Esophagus squamous epithelium (tissue), 5 donors: ENCODE measurements at places on chromosomes 5 and 9.

GRCh38 chr5:82165740-82166530 is 112.2 kb downstream of the RPS23 start:
- DNase-seq, result peak; percentile 31

DNA sequence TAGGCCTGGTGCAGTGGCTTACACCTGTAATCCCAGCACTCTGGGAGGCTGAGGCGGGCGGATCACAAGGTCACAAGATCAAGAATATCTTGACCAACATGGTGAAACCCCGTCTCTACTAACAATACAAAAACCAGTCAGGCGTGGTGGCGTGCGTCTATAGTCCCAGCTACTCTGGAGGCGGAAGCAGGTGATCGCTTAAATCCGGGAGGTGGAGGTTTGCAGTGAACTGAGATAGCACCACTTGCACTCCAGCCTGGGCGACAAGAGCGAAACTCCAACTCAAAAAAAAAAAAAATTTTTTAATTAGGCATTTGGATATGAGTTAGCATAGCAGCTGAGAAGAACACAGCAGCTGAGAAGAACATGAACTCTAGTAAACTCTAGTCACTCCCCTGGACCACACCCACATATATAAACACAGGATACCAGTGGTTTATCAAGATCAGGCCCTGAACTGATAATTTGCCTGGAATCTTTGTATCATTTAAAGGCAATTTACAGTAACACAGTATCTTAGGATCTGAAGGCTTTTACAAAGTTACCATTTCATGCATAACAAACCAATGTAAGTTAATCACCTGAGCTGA is 4.6 kb upstream of the UGCG start:
- no peak for DNase-seq

- DNase-seq, result no peak
Observed at GRCh38 chr9:7965063-7965462, 165.5 kb upstream of the DMAC1 start.

GRCh38 chr5:128201065-128201926 is 117.7 kb downstream of the SLC12A2 start:
- DNase-seq, result peak; percentile 7

- no peak for DNase-seq
Observed at GRCh38 chr9:68949271-68950000, 64.5 kb downstream of the PRKACG start.

DNA sequence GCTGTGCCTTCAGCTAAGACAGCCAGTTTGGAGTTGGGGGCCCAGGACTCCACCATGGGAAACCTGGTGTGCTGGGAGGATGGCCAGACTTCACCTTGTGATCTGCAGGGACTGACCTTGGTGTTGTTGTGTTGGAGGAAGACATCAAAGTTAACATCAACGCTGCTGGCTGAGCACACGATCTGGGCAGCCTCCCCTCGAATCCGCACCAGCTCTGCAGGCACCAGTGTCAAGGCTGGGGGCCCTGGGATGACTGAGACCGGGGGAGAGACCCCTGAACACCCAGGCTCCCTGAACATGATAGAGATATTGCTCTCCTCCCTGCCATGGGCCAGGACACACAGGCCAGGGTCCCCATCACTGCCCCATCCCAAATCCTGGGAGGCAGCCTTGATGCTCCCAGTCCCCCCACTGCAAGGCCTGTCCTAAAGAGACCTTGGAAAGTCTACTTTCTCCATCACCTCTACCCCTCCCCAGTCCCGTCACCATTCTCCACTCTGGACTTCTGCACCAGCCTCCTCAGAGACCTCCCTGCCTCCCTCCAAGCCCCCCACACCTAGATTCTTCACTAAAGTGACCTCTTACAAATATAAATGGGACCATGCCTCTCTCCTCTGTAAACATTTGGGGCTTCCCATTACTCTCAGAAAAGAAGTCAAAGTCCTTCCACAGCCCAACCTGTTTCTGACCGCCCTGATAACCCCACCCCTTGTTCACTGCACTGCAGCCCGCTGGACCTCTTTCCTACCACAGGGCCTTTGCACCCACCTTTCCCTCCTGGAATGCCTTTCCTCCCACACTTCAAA is 8.2 kb downstream of the CSF1R start:
- DNase-seq, result no peak

DNA sequence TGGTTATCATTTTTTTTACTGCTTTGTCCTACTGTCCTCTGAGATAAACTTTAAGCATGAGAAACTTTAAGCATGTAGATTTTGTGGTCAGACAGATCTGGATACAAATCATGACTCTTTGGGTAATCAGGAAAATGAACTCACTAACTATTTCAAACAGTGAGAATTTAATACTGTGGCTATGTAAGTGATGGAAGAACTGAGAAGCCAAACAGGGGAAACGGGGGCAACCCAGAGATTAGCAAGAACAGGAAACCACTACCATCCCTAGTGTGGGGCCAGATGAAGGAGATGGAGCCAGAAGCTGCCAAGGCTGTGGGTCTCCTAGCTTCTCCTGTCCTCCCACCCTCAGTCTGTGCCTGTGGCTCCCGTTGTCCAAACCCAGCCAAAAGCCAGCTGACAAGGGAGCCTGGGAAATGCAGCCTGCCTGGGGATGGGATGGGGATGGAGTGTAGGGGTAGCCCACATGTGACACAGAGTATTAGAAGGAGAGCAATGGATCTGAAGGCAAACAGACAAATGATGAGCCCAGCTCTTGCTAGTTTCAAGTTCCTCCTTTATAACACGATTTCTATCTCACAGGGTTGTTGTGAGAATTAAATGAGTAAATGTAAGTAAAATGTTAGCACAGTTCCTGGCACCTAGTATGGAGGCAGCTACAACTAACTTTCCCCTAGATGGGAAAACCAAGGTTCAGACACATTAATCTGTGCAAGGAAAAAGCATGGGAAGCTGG is 27.7 kb upstream of the CDC23 start:
- DNase-seq, result no peak

- DNase-seq, result no peak
Observed at GRCh38 chr9:131698618-131698985, 41.3 kb downstream of the RAPGEF1 start.

DNA sequence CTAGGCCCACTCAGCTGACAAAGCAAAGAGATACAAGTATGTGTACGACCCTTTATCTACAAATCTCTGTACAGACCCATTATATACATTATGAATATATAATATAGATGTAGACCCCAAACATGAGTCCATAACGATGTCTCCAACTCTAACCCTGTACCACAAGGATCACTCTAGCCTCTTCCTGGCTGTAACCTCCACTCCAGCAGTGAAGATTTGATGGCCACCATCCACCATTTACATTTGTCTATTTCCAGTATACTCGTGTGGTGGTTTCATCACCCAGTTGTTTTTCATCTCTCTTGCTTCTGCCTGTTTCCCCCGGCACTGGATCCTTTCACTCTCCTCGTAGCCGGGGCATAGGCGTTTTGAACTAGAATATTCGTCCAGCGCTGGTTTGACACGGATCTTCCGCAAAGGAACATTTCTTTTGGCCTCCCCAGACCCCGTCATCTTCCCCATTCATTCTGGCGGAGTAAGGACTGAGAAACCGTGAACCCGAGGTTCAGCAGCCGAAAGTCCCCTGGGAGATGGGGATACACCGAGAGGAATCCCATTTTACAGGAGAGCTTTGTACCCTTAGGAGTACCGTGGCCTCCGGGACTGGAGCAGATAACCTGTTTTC is 828 bp upstream of the TRIO start:
- no peak for DNase-seq

- no peak for DNase-seq
Observed at GRCh38 chr9:131735238-131736128, 4.4 kb downstream of the RAPGEF1 start.

DNA sequence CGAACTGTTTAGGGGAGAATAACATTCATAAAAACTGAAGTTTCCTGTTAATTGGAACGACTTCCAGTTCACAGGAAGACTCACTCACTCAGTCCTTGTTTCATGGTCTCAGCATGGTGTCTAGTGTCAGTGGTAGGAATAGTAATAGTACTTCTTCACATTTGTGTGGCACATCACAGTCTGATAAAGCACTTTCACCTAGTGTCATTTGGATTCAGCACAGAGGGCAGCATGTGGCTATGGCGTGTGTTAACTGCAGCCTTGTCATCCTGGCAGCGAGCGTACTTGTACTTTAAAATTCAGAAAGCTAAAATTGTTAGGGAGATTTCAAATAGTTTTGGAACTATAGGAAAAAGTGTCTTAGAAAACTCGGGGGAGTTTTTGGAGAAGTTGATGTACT is 72.4 kb downstream of the VCAN start:
- DNase-seq, result no peak

- no peak for DNase-seq
Observed at GRCh38 chr9:95924987-95925386, 49.5 kb downstream of the ERCC6L2 start.
